Naive B cell (primary cell): ENCODE measurements at places on chromosomes 6 and 20. TPM values are rescaled to one million over a fixed set of nuclear protein-coding genes. Genes with fewer than 3 reads are reported as not detected.
A peak's percentile ranks its signal among the peaks of the same experiment; 100 is the strongest.

The OR2H2 gene
- not detected for polyA plus RNA-seq

The ELOVL4 gene
- polyA plus RNA-seq, result not detected

- H3K27me3 ChIP-seq, result peaks cover 7% of the 10 kb centered on the region
- H3K4me3 ChIP-seq, result no peak overlapping the region
- no peaks in the 10 kb centered on the region for H3K4me1 ChIP-seq
Observed at GRCh38 chr6:44481760-44482159, 94.3 kb downstream of the CDC5L start.

DNA sequence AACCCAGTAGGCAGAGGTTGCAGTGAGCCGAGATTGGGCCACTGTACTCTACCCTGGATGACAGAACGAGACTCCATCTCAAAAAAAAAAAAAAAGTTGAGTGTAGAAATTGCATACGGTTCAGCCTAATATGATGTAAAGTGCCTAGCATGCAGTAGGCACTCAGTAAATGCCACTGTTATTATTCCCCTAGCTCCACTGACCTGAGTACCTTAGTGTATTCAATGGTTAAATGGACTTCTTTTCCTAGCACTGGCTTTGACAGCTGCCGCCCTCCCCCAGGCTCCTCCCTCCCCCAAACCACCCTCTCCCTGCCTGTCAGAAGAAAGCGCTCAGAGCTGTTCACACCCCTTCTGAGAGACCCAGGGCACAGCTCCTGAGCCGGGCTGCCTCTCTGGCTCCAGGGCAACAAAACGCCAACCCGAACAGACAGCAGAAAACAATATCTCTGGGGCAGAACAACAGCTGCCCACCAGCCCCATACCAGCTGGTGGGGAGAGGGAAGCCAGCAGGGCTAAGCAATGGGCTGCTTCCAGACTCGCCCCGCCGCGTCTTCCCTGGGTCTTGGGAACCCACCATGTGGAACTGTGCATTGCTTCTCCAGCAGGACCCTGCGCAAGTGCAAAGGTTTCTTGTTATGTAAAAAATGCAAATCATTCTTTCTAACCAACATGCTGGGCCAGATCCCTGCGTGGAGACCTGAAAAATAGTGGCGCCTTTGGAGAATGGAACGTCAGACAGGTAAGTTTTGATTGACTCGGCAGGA lies 4.5 kb downstream of the CPNE5 start:
- H3K36me3 ChIP-seq, result no peaks in the 10 kb centered on the region
- DNase-seq, result no peak
- peaks cover 8% of the 10 kb centered on the region for H3K4me1 ChIP-seq
- H3K4me3 ChIP-seq, result no peak overlapping the region

DNA sequence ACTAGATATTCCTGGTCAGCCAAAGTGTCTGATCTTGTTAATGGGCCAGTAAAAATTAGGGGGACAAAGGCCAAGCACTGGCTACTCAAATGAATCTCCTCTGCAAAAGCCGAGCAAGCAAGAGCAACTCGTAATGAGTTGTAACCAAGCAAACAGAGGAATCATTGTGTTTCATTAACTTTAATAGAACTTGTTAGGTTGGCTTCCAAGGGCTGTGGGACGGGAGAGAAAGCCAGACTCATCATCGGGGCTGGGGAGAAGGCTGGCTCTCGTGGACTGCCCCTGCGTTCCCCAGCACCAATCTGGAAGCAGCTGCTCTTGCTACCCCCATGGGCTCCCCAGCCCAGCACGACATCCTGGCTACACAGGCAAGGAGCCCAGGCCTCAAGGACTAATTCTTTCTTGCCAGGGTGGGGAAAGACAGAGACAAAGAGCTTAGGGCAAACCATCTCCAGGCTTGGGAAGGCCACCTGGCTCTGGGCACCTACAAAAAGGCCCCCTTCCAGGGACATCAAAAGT lies 10.5 kb upstream of the SCUBE3 start:
- H3K27me3 ChIP-seq, result peaks cover 56% of the 10 kb centered on the region
- H3K27ac ChIP-seq, result peak overlapping the region; percentile 24
- no peak for DNase-seq
- no peaks in the 10 kb centered on the region for H3K4me1 ChIP-seq
- H3K36me3 ChIP-seq, result no peaks in the 10 kb centered on the region
- no peak overlapping the region for H3K4me3 ChIP-seq

- no peak overlapping the region for H3K4me3 ChIP-seq
- peaks cover 4% of the 10 kb centered on the region for H3K4me1 ChIP-seq
- no peak overlapping the region for H3K27ac ChIP-seq
- DNase-seq, result no peak
Observed at GRCh38 chr6:129667034-129667433, 42.9 kb downstream of the ARHGAP18 start.

DNA sequence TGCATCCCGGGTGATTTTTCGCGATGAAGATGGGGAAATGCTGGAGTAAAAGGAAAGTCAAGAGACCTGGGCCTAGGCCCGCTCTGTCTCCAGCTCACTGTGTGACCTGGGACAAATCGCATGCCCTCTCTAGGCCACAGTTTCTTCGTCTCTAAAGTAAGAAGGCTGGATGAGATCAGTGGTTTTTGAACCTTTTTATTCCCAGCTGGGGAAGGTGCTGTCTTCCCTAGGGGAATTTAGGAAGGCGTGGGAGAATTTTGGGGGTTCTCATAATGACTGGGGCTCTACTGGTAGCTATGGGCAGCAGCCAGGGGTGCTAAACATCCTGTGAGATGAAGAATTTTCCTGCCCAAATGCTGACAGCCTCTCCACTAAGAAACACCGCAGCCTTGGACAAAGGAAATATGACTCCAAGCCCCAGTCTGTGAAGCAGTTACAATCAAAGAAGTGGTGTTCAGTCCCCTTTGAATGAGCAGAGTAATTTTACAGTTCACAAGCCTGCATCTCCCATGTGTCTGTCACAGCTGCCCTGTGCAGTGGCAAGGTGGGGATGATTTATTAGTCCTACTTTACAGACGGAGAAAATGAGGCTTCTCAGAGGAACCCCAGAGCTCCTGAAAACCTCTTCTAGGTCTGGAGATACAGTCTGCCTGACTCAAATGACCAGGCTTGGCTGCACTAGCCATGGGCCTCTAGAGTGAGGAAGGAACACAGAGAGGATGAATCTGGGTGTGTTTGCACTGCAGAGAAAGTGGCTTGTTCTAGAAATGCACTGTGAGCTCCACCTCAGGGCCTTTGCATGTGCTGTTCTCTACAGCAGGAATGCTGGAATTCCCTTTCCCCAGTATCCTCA lies 57.2 kb downstream of the RAB44 start:
- peaks cover 4% of the 10 kb centered on the region for H3K36me3 ChIP-seq
- H3K4me1 ChIP-seq, result peaks cover 94% of the 10 kb centered on the region
- H3K27me3 ChIP-seq, result no peaks in the 10 kb centered on the region
- DNase-seq, result no peak
- H3K27ac ChIP-seq, result peak overlapping the region; percentile 95
- peak overlapping the region; percentile 93 for H3K4me3 ChIP-seq

DNA sequence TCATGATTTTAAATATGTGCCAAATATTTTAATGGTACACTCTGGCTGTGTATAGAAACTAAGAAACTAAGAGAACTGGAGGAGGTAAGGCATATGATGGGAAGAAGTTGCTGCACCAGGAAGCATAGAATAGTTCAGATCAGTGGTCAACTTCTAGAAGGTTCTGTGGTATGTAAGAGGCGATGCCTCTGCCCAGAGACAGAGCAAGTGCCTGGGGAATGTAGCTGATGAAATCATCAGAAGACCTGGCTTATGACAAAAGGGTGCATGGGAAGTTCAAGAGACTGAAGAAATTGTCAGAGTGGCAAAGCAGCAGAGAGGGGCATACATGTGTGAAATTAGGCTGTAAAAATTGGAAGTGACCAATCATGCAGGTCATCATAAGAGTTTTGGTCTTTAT lies 580.8 kb downstream of the BMP2 start:
- H3K4me3 ChIP-seq, result no peak overlapping the region
- no peaks in the 10 kb centered on the region for H3K36me3 ChIP-seq
- DNase-seq, result no peak
- no peaks in the 10 kb centered on the region for H3K4me1 ChIP-seq
- H3K27me3 ChIP-seq, result no peaks in the 10 kb centered on the region
- no peak overlapping the region for H3K27ac ChIP-seq

DNA sequence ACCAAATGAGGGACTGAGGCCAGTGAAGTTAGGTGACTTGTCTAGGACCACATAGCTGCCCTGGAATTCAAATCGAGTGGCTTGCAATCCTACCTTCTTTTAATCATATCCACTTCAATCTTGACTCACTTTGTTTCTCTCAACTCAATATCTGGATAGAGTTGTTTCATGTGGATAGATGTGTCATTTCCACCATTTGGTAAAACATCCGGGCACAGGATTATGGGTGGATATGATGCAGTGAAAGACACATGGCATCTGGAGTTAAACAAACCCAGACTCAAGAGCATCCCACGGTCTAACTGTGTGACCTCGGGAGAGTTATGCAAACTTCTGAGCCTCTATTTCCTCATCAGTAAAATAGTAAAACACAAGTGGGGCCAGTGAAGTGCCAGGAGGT lies 103.6 kb upstream of the CNKSR3 start:
- no peak overlapping the region for H3K27ac ChIP-seq
- H3K36me3 ChIP-seq, result no peaks in the 10 kb centered on the region
